Upper lobe of right lung (tissue), 1 donor: ENCODE measurements at places on chromosomes 7 and 10. TPM values are rescaled to one million over a fixed set of nuclear protein-coding genes. Genes with fewer than 3 reads are reported as not detected.

DNA sequence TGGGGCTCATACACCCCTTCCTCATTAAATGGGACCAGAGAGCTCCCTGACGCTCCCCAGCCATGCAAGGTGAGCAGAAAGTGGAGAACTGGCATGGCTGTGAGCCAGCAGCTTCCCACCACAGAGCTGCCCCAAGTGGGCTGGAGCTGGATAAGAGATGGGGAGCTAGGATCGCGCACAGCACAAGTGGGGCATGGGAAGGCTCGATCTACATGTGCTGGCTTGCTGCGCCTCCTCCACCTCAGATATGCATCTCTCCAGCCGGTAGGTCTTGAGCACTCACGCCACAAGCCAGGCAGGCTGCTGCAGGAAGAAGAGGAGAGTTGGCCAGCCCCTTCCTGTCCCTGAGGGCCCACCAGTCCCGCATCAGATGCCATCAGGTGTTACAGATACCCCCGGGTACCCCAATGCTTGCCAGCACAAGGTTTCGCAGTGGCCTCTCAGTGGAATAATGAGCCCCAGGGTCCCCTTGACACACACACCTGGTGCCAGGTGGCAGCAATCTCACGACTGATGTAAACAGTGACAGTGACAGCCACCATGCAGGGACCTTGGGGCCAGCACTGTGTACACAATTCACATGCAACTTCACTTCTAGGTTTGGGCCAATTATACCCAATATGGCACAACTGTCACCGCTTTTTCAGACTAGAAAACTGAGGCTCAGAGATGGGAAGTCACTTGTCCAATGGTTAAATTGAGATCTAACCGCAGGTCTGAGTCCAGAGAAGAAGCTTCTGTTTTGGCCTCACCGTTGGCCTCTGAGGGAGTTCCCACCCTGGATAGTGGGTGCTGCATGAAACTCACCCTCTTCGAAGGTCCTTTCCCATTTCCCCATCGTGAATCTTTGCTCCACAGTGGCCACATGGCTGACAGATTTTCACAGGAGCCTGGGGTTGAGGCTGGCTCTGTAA is 79.3 kb downstream of the OAT start:
- DNase-seq = peak; percentile 52

DNA sequence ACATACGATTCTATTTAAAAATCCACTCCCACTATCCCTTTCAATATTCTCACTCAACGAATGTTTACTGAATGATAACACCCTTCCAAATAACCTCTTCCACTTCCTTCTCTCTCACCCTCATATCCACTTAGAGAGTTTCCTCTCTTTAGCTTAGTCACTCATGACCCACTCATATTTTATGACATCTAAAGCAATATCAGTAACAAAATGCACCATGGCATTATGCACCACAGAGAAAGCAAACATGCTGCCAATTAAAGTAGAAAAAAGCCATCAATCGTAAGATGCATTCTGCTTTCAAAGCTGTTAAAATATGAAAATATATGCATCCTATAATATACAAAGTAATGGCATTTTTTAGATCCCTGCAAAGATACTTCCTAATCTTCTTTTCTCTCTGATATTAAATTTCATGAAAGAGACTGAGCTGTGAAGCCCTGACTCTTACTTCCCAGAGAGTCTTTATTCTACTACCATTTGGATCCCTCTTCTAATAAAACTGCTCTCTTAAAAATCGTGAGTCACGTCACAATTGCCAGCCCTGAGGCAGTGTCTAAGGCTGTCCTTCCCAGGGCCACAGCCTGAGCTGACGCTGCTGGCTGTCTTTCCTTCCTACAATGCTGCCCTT is 283.0 kb upstream of the KLF6 start:
- no peak for DNase-seq

GRCh38 chr7:128121711-128122530 is 90.7 kb upstream of the LRRC4 start:
- no peak for DNase-seq

DNA sequence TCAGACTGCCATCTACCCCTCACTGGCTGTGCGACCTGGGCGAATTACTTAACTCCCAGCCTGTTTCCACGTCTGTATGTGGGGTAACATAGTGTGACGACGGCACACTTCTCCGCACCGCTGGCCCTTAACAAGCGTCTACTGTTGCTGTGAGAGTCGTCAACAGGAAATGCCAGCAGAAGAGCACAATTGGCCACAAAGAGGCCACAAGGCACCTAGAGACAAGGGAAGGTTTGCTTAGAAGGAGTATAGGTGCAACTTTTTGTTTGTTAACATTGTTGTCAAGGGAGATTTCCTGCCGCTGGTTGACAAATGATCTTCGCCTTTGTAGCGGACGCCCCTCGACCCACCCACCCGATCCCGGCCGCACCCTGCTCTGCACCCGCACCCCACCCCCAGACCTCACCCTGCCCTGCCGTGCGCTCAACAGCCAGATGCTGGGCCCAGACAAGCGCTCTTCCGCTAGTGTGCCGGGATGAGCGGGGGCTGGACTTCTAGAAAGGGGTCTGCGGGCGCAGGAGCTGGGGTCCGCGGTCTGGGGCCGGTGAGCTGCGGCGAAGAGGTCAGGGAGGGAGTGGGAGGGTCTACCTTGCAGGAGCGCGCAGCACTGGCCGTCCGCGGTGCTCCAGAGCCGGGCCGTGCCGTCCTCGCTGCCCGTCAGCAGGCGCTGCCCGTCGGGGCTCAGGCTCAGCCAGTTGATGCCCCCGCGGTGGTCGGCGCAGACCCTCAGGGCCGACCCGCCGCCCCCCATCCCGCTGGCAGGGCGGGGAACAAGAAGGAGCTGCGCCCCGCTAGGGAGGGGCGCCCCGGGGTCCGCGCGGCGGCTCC is 785 bp downstream of the WDR86 start:
- peak; percentile 63 for DNase-seq

GRCh38 chr7:12103948-12104347 is 107.1 kb upstream of the TMEM106B start:
- DNase-seq = no peak

- no peak for DNase-seq
Observed at GRCh38 chr7:23468526-23469149, 1.7 kb downstream of the IGF2BP3 start.

GRCh38 chr10:94631077-94631875 is 52.3 kb upstream of the CYP2C18 start:
- DNase-seq = no peak

DNA sequence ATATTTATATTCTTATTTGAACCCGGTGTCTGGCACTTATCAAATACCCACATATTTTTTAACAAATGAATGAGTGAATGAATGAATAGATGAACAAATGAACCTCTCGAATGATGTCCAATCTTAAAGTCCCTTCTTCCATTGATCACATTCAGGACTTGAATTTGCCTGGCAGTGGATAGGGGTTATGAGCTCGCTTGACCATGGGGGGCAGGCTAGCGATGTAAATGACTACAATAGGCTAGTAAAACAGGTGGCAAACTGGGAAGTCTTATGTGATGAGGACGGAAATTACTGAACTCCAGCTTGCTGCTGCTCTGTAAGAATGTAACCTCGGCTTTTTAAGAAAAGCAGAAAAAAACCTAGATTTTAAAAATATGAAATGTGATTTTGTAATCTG is 247.7 kb upstream of the DKK1 start:
- DNase-seq = no peak

DNA sequence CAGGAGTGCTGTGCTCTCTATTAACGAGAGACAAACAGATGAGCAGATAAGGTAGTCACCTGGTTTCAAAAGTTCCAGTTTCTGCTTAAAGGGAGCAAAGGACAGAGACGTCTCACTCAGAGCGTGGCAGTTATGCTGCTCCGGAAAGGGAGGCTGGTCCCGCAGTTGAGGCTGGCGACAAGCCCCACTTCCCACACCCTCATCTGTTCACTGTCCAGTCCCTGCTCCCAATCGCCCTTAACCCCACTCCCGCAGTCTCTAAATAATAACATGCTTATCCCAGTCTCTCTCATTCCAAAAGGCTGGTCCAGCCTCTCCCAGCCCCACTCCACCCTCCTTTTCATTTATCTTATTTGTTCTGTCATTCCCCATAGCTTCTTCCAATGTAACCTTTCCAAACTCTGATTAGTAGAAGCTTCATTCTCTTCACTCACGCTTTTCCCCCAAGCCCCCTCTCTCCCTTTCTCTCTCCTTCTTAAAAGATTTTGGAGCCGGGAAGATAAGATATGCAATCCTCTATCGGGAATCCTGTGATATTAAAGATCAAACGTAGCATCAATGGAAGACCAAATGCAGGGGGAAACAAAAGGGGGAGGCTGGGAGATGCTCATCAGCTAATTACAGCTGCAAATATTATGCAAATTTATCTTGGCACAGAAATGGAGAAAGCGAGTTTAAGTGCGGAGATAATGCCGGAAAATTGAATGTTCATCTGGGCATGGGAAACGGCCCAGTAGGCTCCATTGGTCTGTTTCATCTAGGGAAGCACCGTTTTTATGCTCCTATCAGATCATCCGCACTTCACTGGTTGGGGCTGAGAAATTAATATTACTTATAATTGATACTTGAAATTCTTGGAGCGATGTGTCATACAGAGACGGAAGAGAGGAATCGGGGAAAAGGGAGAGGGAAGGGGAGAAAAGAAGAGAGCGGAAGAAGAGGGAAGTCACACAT is 16.3 kb upstream of the GATA3 start:
- no peak for DNase-seq

- DNase-seq = no peak
Observed at GRCh38 chr10:113610631-113611601, 52.9 kb downstream of the NRAP start.

- DNase-seq = no peak
Observed at GRCh38 chr10:119233821-119234220, 26.4 kb downstream of the GRK5 start.

DNA sequence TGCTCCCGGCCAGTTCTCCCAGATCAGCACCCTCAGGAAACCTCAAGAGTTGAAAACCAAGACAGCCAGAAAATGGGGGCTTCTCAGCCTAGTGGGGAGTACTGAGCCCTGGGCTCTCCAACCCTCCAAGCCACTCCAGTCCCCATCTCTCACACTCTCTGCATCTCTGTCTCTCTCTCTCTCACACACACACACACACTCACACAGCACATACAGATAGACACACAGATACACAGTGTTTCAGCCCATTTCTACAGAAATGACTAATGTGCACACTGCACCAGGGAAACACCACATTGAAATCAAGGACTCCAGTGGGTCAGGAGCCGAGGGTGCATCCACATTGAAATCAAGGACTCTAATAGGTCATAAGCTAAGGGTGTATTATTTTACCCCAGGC is 107.5 kb downstream of the MKI67 start:
- DNase-seq = no peak

Gene CLCN1
- total RNA-seq = not detected

Gene PRLHR
- not detected for total RNA-seq
